ENCODE measurements at places on chromosomes 16 and 17.
A peak's percentile ranks its signal among the peaks of the same experiment; 100 is the strongest.

DNA sequence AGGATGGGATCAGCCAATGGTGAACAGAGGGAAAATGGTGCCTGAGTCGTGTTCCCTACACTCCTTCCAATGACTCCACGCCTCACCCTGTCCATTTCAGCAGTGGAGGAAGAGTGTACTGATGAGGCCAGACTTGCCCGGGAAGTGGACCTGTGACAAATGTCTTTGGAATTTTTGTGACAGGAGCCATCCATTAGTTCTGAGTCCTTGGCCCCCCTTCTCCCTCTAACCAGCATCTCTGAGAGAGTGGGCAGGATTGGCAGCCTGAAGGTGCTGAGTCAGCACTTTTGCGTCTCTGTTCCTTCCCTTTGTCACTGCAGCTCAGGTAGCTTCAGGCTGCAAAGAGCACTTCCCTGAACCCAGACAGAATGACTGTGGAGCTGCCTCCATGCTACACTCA lies 30.8 kb downstream of the BEAN1 start:
- peak; percentile 36 for DNase-seq

- DNase-seq: no peak
These were observed 18.9 kb downstream of the NTAN1 start for GRCh38 chr16:15037003-15037402.

DNA sequence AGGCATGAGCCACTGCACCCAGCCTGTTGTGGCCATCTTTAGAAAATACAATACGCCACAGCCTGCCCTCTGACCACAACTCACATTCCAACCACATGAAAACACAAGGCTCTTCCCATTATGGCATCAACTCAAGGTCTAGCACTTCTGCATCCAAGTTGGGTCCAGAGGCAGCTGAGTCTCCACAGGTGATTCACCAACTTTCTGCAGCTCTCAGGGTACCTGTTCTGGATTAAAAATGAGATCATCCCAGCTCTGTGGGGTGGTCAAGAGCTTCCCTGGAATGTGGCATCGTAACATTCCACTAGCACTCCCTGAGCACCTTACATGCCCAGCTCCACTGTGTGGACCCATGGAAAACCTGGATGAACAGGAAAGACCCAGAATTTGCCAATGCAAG lies 9.9 kb upstream of the GUCY2D start:
- DNase-seq: no peak

GRCh38 chr17:51751072-51751471 lies 407.4 kb downstream of the CA10 start:
- no peak for DNase-seq

GRCh38 chr16:77300256-77300655 lies 101.0 kb downstream of the SYCE1L start:
- no peak for DNase-seq

DNA sequence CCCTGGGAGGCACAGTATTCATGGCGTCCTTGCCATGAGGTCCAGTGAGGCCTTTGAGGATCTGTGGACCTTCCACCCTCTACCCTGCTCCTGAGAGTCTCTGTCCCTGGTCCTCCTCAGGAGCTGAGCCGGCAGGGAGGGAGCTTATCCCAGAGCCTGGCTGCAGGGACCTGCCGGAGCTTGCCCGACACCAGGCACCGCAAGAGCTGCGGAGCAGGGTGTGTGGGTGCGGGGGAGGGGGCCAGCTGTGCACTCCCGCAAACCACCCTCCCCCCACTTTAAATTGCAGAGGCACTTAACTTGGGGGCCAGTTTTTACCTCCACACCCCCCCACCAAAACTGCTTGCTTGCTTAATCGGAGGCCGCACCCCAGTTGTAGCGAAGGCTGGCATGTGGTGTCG lies 609 bp upstream of the ZNF750 start:
- DNase-seq: no peak
